ENCODE measurements at places on chromosomes 3 and 15.

DNA sequence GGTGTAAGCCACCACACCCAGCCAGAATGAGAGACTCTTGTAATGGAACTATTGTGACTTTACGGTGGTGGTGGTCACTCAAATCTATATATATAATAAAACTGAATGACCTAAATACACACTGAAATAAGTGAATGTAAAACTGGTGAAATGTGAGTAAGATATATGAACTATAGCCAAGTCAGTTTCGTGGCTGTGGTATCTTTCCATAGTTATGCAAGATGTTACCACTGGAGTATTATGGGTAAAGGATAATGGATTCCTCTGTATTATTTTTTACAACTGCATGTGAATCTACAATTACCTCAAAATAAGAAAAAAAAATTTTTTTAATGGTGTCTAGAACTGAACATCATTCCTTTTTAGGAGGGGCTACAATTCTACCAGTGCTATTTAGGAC is 21.9 kb downstream of the PIK3CB start:
- DNase-seq, result no peak

DNA sequence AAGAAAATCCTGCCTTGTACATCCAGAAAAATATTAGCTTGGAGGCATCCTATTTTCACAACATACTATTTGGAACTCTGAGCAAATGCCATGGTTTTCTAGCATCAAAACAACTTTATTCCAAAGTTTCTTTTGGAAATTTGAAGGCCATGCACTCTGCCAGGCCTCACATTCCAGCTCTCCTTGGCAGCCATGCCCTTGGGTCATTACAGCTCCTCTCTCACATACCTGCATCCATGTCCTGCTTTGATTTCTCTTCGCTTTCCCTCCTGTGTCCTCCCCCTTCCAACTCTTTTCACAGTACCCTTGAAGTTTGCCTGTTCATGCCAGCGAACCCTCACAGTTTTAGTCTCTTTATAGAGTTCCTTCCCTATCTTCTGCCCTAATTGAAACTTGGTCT is 70.9 kb upstream of the TPRG1 start:
- DNase-seq, result no peak

- no peak for DNase-seq
Measured at GRCh38 chr3:64188810-64189560, 36.3 kb downstream of the PRICKLE2 start.

- DNase-seq, result no peak
Measured at GRCh38 chr3:173711619-173712018, 314.1 kb downstream of the NLGN1 start.

DNA sequence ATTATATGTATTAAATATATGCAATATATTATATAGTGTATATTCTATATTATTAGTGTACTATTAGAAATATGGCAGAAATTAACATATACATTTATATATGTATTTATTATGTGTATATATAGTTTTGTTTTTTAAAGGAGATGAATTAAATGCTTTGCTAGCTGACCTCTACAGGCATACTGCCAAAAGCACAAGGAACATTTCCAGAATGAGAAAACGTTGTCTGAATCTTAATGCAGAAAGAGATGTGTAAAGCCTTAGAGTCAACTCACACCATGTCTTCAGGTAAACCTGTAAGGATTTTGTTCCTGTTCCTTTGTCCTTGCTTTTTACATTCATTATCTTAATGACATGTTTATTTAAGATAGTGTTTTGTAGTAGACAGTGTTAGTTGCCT is 111.9 kb downstream of the ST8SIA2 start:
- no peak for DNase-seq

DNA sequence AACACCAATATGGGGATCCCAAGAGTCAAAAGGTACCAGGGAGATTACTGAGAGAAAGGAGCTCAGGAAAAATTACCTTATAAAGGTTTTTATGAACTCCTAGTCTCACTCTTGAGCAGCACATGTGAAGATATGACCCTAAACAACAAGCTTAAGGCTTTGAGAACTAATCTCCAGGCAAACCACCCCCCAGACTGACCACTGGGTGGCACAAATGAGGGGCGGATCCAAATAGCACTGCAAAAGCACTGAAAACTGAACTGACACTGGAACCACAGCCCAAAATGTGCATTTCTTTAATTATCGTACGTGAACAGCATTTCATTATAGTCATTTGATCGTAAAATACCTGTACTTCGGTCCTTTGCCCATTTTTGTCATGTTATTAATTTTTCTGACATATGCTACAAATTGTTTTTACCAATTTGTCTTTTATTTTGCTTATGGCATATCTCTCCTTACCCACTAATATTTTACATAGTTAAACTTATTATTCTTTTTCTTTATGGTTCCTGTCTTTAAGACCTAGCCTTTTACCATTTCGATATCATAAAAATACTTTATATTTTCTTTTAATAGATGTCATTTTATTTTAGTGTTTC is 31.5 kb upstream of the TFDP2 start:
- peak; percentile 44 for DNase-seq

- no peak for DNase-seq
Measured at GRCh38 chr3:193347521-193348501, 30.7 kb downstream of the ATP13A5 start.

GRCh38 chr15:71802770-71803169 is 7.6 kb upstream of the NR2E3 start:
- no peak for DNase-seq

DNA sequence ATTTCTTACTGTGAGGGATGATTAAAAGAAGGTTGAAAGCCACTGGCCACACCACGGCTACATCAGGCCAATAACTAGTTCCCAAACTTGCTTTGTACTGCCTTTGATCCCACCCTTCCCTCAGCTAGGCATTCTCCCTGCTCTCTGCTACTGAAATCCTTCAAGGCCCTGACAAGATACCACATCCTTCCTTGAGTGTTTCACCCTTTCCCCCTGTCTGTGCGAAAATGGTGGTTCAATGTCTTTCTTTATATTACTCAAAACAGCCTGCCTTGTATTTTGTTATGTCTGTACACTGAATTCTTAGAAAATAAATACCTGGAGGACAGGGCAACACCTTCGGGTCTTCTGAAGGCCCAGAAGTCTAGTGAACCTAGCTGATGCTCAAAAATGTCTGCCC is 932 bp upstream of the VPS8 start:
- DNase-seq, result no peak

DNA sequence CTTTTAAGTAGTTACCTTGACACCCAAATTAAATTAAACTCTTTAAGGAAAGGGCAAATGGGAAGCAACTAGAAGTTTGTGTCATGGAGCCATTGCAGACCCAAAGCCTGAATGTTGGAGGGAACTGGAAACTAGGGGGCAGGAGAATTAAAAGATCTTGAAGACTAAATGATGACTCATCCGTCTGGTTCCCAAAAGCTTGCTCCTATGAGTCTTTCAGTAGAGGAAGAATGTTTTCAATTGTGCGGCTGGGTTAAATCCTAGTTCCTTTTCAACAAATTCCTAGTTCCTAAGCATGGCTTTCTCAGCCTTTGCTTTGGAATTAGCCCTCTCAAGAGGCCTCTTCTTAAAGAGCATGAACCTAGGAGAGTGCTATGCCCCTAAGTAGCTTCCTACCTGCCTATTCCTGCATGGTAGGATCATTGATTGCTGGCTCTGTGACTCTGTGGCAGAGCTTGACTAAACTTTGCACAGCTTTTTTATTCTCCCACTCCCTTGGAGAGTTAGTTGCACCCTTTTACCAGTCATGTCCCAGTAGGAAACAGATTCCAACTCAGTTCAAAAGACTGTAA is 17.7 kb downstream of the CLEC3B start:
- DNase-seq, result no peak

DNA sequence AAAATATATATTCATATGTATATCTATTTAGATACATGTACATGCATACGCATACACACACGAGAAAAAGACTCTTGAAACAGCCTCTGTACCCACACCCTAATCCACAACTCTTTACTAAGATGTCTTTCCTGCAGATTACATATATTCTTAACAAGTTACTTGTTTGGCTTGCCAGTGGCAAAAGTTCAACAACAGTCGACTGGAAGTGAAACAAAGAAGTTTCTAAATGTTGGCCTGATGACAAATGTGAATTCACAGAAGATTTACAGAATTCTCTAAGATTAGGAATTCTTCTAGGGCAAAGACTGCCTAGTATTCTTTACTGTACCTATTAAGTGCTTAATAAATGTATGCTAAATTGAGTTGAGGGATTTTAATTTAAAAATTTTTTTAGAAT is 116.8 kb downstream of the CDIN1 start:
- DNase-seq, result no peak

DNA sequence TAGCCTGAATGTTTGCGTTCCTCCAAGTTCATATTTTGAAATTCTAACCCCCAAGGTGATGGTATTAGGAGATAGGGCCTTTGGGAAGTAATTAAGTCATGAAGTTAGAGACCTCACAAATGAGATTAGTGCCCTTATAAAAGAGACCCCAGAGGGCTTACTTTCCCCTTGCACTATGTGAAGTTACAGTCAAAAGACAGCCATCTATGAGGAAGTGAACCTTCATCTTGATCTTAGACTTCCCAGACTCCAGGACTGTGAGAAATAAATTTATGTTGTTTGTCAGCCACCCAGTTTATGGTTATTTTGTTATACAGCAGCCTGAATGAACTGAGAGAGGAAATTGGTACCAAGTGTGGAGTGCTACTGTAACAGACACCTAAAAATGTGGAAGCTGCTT is 74.4 kb downstream of the DAPK2 start:
- DNase-seq, result no peak

- no peak for DNase-seq
Measured at GRCh38 chr3:188940573-188940932, 231.2 kb upstream of the TPRG1 start.

DNA sequence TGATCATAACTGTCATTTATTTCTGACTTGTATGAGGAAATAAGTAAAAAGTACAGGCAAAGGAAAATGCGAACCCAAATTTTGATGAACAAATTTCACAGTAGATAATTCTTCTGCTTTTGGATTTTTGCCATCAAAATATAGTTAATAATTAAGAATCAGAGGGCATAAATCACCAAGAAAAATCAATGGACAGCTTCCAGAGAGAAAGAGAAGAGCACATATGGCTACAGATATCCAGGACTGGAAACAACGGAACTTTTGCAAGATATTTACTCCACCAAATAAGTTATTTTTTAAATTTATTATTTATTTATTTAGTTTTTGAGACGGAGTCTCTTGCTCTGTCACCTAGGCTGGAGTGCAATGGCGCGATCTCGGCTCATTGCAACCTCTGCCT is 35.1 kb upstream of the NANOGP8 start:
- DNase-seq, result no peak

- DNase-seq, result no peak
Measured at GRCh38 chr15:29945943-29946596, 123.8 kb upstream of the TJP1 start.

DNA sequence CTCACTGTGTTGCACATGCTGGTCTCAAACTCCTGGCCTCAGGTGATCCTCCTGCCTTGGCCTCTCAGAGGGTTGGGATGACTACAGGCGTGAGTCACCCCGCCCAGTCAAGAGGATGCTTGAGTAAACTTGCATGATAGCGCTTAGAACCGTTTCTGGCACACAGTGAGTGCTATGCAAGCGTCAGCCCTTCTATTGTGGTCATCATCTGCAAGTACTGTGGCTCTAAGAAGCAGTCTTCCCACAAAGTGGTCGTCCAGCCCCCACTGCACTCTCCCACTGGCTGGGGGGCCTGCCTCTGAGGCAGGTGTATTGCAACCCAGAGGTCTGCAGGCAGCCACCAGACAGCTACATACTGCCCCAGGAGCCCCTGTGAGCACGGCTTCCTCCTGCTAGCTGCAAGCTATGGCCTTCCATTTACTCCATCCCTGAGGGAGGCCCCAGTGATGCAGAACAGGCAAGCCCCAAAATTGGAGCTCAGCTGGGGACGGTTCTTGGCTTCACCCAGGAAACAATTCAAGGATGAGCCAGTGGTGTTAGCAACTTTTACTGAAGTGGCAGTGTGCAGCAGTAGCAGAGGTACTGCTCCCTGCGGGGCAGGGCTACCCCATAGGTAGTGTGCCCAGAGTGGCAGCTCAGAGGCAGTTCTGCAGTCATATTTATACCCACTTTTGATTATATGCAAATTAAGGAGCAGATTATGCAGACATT is 95.4 kb downstream of the LSM3 start:
- no peak for DNase-seq

GRCh38 chr3:355622-356021 is 159.1 kb downstream of the CHL1 start:
- no peak for DNase-seq

- DNase-seq, result no peak
Measured at GRCh38 chr15:59491062-59491461, 53.1 kb downstream of the FAM81A start.

DNA sequence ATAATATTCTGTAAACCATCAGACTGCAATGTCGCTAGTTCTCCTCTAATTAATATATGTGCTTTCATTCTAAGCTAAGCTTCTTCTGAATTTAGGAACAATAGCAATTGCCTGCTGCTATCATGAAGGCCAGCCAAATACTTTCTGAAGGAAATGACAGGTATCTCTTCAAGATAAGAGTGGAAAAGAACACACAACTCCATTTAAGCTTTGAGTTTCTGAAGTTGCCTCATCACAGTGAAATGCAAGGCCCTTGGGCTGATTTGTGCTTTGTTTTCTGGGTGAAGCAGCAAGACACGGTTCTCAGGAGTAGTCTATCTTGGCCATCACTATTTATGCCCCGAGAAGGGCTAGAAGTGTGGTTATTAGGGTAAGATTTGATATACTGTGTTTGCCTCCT is 6.2 kb downstream of the SLC7A14 start:
- DNase-seq, result no peak

- no peak for DNase-seq
Measured at GRCh38 chr15:69493406-69493805, 40.8 kb downstream of the RPLP1 start.

GRCh38 chr3:123653221-123653682 is 68.4 kb upstream of the HACD2 start:
- no peak for DNase-seq

- no peak for DNase-seq
Measured at GRCh38 chr3:183099838-183100204, 525 bp upstream of the MCCC1 start.

- no peak for DNase-seq
Measured at GRCh38 chr3:57221883-57222282, 5.6 kb upstream of the APPL1 start.

DNA sequence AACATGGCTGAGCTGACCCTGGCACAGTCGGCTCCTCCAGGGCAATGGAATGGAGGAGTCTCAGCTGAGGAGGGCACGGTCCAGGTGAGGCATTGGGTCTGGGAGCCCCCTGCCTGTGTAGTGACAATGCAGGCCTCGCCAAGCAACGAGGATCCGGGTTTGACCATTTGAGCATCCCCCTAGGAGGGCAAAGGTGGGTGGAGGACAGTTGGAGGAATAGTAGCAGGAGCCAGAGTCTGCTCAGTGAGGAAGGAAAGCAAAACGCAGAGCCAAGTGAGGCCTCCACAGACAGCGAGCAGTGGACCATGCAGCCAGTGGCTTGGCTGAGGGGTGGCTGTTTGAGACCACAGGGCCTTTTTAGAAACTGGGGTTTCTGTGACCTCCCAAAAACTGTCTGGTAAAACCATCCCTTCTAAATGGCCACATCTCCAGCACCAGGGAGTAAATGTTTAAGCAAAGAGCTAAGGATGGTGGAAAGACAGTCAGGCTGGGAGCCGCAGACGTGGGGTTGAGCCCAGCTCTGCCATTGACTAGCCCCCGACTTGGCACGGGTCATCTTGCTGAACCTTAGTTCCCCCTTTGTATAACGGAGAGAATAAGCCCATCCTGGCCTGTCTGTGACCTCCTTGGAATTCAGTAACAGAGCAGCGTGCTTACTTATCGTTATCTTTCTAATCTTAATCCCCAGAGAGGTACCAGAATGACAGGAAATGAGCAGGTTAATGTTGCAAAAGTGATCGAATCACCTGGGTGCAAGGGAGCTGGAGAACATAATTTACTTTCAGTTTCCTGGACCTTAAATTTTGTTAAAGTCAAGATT is 46.8 kb downstream of the CMTM6 start:
- DNase-seq, result no peak

GRCh38 chr15:61126811-61127210 is 102.3 kb downstream of the RORA start:
- no peak for DNase-seq

Data from hematopoietic multipotent progenitor cell treated with erythropoietin and hydrocortisone succinate and interleukin-3 and kit ligand, for 17 days (in vitro differentiated cells).